ENCODE measurements at places on chromosomes 4 and X.
A peak's percentile ranks its signal among the peaks of the same experiment; 100 is the strongest.

DNA sequence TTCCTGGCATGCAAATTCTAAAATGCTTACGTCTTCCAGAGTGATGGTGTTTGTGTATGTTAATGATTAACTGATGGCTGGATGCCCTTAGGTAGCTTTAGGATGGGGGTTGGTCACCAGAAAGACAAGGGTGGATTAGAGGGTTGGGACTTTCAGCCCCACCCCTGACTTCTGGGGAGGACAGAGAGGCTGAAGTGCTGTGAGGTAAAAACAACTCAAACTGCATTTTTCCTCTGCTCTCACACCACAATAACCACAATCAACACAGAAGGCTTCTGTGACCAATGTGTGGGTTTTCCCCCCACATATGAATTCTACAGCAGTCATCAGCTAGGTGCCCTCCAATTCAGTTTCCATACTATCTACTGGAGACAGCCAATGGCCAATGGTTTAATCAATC, 18.7 kb upstream of the DDIT4L start:
- no peak for DNase-seq

- no peak for DNase-seq
These were observed 134.0 kb downstream of the HTR2C start for GRCh38 chrX:114717921-114718320.

GRCh38 chr4:81454499-81454898, 17.2 kb downstream of the RASGEF1B start:
- no peak for DNase-seq

- DNase-seq = no peak
These were observed 500.8 kb upstream of the DIAPH2 start for GRCh38 chrX:96183843-96184242.

DNA sequence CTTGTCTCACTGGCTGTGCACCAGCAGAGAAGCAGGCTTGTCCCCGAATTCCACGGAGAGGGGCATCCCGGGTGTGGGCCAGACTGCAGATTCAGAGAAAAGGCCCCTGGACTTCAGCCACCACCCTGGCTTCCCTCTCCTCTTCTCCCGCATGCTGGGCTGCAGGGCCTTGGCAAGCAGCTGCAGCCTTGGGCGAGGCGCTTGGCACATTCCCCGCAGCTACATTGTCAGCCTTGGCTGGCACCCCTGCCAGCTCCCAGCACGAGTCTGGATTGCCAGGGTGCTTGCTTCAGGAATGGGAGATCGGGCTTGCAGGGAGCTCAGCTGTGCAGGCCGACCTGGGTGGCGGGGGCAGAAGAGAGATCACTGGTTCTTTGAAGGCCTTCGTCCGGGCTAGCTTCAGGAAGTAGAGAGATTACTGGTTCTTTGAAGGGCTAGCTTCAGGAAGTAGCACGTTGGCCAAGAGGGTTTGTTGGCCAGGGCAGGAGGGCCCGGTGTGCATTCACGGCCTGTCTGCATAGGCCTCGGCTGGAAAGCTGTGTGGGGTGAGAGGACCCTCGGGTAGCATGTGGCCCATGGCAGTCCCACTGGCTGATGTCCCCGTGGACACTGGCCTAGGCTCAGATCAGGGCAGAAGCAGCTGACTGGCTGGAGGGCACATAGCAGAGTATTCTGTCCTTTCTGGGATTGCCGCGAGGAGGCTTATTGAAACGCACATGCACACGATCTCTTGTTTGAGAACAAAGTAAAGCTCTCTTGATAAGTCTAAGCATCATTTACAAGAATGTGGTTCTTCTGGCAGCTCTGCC, 2.7 kb downstream of the ABCD1 start:
- DNase-seq = no peak

DNA sequence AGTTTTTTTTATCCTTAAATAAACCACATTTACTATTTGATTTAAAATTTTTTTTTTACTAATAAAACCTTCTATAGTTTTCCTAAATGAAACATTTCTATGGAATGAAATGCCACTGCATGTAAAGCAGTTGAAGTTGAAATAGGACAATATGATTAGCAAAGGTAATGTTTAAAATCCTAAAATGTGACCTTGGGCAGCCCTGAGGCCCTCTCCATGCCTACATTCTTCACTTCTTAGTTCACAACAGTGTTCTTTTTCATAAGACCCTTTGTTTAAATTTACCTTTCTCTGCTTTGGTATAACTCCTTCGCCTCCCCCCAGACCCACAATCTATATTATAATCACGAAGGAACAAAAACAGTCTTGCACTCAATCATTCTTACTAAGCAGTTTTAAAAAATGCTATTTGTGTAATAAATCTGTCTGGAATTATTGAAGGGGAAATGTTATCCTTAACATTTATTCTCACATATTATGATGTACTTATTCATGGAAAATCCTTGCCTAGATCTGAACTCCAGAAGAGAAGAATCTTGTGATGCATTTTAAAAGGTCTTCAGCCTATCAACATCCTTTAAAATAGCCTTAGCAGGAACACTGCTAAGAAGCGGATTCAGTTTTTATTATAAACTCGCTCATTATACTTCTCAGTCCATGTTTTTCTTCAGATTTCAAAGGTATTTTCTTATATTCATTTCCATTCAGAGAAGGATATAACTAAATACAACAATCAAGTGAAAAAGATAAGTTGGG, 124.6 kb upstream of the NAP1L5 start:
- no peak for DNase-seq

DNA sequence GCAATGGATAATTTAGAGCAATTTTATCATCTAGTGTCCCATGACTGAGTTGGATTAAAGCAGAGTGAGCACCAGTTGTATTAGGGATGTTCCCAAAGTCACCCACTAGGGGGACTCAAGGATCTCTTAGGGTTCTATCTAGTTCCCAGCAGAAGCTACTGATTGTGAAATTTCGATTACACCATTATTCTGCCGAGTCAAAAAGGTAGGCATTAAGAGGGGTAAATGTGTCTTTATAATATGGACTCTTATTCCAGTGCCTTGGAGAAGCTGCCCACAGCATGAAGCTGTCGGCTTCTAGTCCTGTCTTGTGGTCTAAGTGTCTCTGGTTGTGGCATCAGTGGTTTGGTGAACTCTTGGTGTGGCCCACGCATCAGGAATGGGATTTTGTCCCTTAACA, 53.3 kb downstream of the RGS12 start:
- peak; percentile 38 for DNase-seq

GRCh38 chr4:1019320-1019719, 7.9 kb downstream of the FGFRL1 start:
- DNase-seq = no peak

GRCh38 chr4:8665406-8666360, 73.1 kb downstream of the CPZ start:
- DNase-seq = no peak

Data from GDM1 (cell line).